Bronchial epithelial cell (primary cell): ENCODE measurements at places on chromosomes 4 and X. TPM values are rescaled to one million over a fixed set of nuclear protein-coding genes. Genes with fewer than 3 reads are reported as not detected.

RAB9B gene
- total RNA-seq: not detected in 2 replicates

STK32B gene
- under 0.01 TPM in 1 of 2 replicates, not detected in the other for total RNA-seq

GATB gene
- 11.1 and 14.0 TPM in 2 replicates for total RNA-seq

SLC6A14 gene
- total RNA-seq: 31.3 and 111 TPM in 2 replicates

SLC2A9 gene
- total RNA-seq: 29.7 and 71.0 TPM in 2 replicates

GYPB gene
- total RNA-seq: not detected in 2 replicates

FAM47A gene
- total RNA-seq: not detected in 2 replicates

ATP8A1 gene
- total RNA-seq: 1.4 and 2.1 TPM in 2 replicates

MAGEE2 gene
- total RNA-seq: not detected in 2 replicates

CRMP1 gene
- total RNA-seq: 0.13 TPM in 1 of 2 replicates, not detected in the other

DRD5 gene
- total RNA-seq: not detected in 2 replicates

GLOD5 gene
- not detected in 2 replicates for total RNA-seq

EGFL6 gene
- 0.26 TPM in 1 of 2 replicates, not detected in the other for total RNA-seq

VCX2 gene
- total RNA-seq: not detected in 2 replicates

PCDH18 gene
- under 0.01 and 1.6 TPM in 2 replicates for total RNA-seq

CXCL3 gene
- total RNA-seq: 0.26 and 1.2 TPM in 2 replicates

HS3ST1 gene
- 1.8 and 2.4 TPM in 2 replicates for total RNA-seq

FAAH2 gene
- total RNA-seq: 4.7 and 6.3 TPM in 2 replicates

SPIN2A gene
- total RNA-seq: 0.13 TPM in 1 of 2 replicates, not detected in the other

CT47B1 gene
- total RNA-seq: not detected in 2 replicates

ARHGAP36 gene
- not detected in 2 replicates for total RNA-seq

NPNT gene
- total RNA-seq: 1.1 and 5.0 TPM in 2 replicates

DMD gene
- 4.0 and 4.5 TPM in 2 replicates for total RNA-seq

KLHL34 gene
- not detected in 2 replicates for total RNA-seq

TMSB15B gene
- total RNA-seq: 0.77 and 1.1 TPM in 2 replicates

DMRTC1B gene
- not detected in 2 replicates for total RNA-seq

LANCL3 gene
- total RNA-seq: 0.26 TPM in 2 replicates

CHIC1 gene
- total RNA-seq: 2.7 and 2.9 TPM in 2 replicates

XG gene
- total RNA-seq: 0.26 and 1.4 TPM in 2 replicates

TLR8 gene
- not detected in 2 replicates for total RNA-seq

PRSS12 gene
- total RNA-seq: 24.2 and 33.7 TPM in 2 replicates

RHOXF1 gene
- not detected in 2 replicates for total RNA-seq

POLR2B gene
- total RNA-seq: 97.2 and 112 TPM in 2 replicates

UGT2B15 gene
- total RNA-seq: under 0.01 TPM in 1 of 2 replicates, not detected in the other

VSIG1 gene
- 0.26 TPM in 2 replicates for total RNA-seq

FAT1 gene
- total RNA-seq: 237 and 301 TPM in 2 replicates

PNMA6F gene
- total RNA-seq: not detected in 2 replicates

GPR119 gene
- not detected in 2 replicates for total RNA-seq

GAB1 gene
- 5.0 and 10.8 TPM in 2 replicates for total RNA-seq

BANK1 gene
- 0.26 TPM in 2 replicates for total RNA-seq

DIAPH2 gene
- 7.9 and 9.5 TPM in 2 replicates for total RNA-seq
